Natural killer cell (primary cell): ENCODE measurements at places on chromosomes 1 and 21. TPM values are rescaled to one million over a fixed set of nuclear protein-coding genes. Genes with fewer than 3 reads are reported as not detected.

- no peak for DNase-seq
Measured at GRCh38 chr21:38661197-38661871, 144.4 kb upstream of the ETS2 start.

DNA sequence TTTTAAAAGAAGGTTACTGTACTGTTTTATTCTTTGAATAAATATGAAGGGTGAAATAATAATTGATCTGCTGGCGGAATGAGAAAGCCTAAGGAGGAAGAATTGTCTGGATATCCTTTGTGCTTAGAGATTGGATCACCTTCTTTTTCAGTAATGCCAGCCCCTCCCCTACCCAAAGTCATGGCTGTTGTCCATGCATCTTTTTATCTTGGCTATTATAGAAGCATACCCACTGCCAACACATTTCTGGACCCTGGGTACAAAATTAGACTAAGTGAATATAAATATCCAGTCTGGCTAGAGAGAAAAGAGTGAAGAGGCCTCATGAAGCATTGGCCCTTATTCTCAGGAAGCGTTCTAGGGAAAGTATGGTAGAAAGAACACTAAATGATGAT is 28.1 kb downstream of the AK4 start:
- DNase-seq = no peak

- no peak for DNase-seq
Measured at GRCh38 chr1:117178756-117179155, 32.0 kb downstream of the VTCN1 start.

GRCh38 chr1:28845786-28846543 is 34.0 kb downstream of the OPRD1 start:
- no peak for DNase-seq

DNA sequence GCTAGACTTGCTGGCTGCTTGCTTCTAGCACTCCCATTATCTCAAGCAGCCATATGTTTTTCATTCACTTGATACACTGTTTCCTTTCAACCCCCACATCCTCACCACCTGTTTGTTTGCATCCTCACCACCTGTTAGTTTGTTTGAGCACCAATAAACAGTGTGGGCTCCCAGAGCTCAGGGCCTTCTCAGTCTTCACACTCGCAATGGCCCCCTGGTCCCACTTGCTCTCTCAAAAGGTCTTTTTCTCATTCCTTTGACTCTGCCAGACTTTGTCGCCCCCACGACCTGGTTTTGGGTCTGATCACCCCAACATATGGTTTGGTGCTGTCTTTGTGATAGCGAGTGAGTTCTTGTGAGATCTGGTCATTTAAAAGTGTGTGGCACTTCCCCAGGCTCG is 6.2 kb upstream of the PADI4 start:
- DNase-seq = no peak

Gene TOR3A
- 33.3 TPM for total RNA-seq

Gene FBLIM1
- not detected for total RNA-seq
